Upper lobe of left lung (tissue), 6 donors: ENCODE measurements at places on chromosomes 5 and 9. TPM values are rescaled to one million over a fixed set of nuclear protein-coding genes. Genes with fewer than 3 reads are reported as not detected.

Gene RAB3C
- total RNA-seq, result 0.76 TPM

Gene SPARC
- 234 TPM for total RNA-seq

Gene GHR
- 4.2 TPM for total RNA-seq

Gene TAF11L5
- not detected for total RNA-seq

Gene FBN2
- under 0.01 TPM for total RNA-seq

Gene SLC34A1
- not detected for total RNA-seq

Gene HMMR
- 2.2 TPM for total RNA-seq

Gene PCDHB4
- total RNA-seq, result 2.7 TPM

Gene ANKRD31
- not detected for total RNA-seq

Gene DCP2
- total RNA-seq, result 111 TPM

Gene SH3PXD2B
- 44.9 TPM for total RNA-seq

Gene PCDHA4
- total RNA-seq, result 1.4 TPM

Gene LCN2
- 41.5 TPM for total RNA-seq

- H3K27me3 ChIP-seq, result no peaks in the 10 kb centered on the region
- no peak overlapping the region for H3K27ac ChIP-seq
- no peaks in the 10 kb centered on the region for H3K36me3 ChIP-seq
- no peak overlapping the region for H3K4me3 ChIP-seq
- no peak for DNase-seq
These were observed 58.9 kb downstream of the NEURL1B start for GRCh38 chr5:172699999-172700364.

DNA sequence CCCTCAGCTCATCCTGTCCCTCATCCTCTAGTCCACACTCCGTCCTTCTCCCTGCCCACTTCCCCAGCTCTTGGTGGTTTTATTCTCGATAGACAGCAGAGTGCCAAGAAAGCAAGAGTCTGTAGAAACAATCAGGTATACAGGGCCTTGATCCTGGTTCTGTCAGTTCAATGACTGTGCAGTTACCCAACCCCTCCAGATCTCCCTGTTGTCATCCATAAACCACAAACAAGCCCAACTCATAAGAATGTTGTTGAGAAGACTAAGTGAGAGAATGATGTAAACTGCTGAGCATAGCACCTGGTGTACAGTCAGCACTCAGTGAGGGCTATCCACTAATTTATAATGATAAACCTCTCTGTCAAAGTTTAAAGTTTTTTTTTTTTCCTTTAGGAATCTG lies 31.3 kb downstream of the ISL1 start:
- no peaks in the 10 kb centered on the region for H3K4me1 ChIP-seq
- no peak for DNase-seq
- no peak overlapping the region for H3K27ac ChIP-seq
- H3K27me3 ChIP-seq, result no peaks in the 10 kb centered on the region
- no peak overlapping the region for H3K4me3 ChIP-seq
- H3K36me3 ChIP-seq, result no peaks in the 10 kb centered on the region

GRCh38 chr5:40437452-40437861 lies 242.3 kb upstream of the PTGER4 start:
- no peaks in the 10 kb centered on the region for H3K27me3 ChIP-seq
- DNase-seq, result no peak
- no peaks in the 10 kb centered on the region for H3K36me3 ChIP-seq
- H3K4me1 ChIP-seq, result no peaks in the 10 kb centered on the region
- no peak overlapping the region for H3K4me3 ChIP-seq

GRCh38 chr5:79189439-79190234 lies 46.3 kb upstream of the JMY start:
- no peak overlapping the region for H3K27ac ChIP-seq
- no peak for DNase-seq
- no peaks in the 10 kb centered on the region for H3K27me3 ChIP-seq
- H3K36me3 ChIP-seq, result no peaks in the 10 kb centered on the region
- no peak overlapping the region for H3K4me3 ChIP-seq

DNA sequence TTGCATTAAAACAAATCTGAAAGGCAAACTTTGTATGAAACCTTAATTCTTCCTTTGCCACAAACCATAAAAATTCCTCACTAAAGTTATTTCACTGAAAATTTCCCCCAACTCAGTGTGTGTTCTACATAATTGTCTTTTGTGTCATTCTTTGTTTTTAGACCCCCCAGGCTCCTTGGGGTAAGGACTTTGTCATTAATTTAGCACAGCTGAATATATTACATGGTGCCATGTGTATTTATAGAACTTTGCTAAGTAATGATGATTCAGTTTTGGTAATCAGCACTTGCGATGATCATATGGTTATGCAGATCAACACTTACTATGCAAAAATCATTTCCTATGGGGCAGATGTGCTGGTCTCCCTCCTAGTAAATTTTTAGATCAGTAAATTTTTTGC lies 712.1 kb upstream of the MEF2C start:
- H3K27ac ChIP-seq, result no peak overlapping the region
- H3K4me3 ChIP-seq, result no peak overlapping the region
- no peaks in the 10 kb centered on the region for H3K27me3 ChIP-seq
- no peak for DNase-seq
- no peaks in the 10 kb centered on the region for H3K4me1 ChIP-seq

DNA sequence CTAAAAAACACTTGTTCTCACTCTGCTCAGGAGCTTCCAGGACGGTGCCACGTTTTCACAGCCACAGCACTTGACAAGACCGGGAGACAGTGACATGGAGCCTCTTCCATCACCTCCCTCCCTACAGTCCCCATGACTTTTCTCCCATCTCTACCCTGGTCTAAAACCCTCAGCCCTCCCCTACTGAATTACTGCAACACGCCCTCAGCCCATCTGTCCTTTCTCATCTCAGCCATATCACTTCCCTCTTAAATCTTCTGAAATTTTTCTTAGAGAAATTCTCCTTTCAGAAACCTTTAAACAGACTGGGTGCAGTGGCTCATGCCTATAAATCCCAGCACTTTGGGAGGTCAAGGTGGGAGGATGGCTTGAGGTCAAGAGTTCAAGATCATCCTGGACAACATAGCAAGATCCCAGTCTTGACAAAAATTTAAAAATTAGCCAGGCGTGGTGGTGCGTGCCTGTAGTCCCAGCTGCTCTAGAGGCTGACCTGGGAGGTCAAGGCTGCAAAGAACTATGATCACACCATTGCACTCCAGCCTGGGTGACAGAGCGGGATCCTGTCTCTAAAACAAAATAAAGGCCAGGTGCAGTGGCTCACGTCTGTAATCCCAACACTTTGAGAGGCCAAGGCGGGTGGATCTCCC lies 125.8 kb downstream of the MYO10 start:
- no peak overlapping the region for H3K4me3 ChIP-seq
- H3K27me3 ChIP-seq, result no peaks in the 10 kb centered on the region
- peaks cover 31% of the 10 kb centered on the region for H3K4me1 ChIP-seq
- DNase-seq, result no peak
- H3K36me3 ChIP-seq, result no peaks in the 10 kb centered on the region

GRCh38 chr5:58016877-58017276 lies 443.0 kb downstream of the PLK2 start:
- no peak overlapping the region for H3K27ac ChIP-seq
- peaks cover 12% of the 10 kb centered on the region for H3K4me1 ChIP-seq
- H3K36me3 ChIP-seq, result no peaks in the 10 kb centered on the region
- no peaks in the 10 kb centered on the region for H3K27me3 ChIP-seq

- DNase-seq, result no peak
- no peak overlapping the region for H3K27ac ChIP-seq
- H3K4me3 ChIP-seq, result no peak overlapping the region
- H3K36me3 ChIP-seq, result no peaks in the 10 kb centered on the region
- no peaks in the 10 kb centered on the region for H3K4me1 ChIP-seq
These were observed 7.3 kb upstream of the SMIM3 start for GRCh38 chr5:150771034-150771795.

DNA sequence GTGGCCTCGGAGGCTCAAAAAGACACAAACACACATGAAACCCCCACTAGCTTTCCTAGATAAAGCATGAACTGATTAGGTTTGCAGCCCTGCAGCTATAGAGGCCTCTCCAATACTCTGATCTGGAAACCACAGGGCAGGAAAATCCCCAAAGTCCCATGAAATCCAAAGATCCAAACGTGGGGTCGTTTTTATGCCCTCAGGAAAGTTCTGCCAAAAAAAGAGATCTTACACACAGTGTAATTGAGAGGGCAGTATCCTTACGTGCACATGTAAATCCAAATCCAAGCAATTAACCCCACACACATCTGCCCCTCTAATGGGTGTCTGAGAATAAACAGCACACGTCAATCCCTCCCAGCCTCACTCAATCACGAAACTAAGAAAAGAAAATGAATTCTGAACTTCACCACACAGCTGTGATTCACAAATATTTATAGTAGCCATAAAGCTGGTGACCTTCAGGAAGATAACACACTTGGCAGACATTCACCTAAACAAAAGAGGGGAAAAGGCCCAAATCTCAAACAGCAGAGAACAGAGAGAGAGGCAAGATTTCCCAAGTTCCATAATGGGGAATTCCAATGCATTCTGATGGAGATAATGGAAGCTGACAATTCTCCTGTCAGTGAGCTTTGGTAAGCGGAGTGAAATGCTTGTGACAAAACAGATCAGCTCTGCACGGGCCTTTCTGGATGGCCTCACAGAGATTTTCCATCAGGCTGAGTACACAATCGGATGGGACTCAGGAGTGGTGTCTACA lies 114.2 kb downstream of the SEMA5A start:
- no peaks in the 10 kb centered on the region for H3K36me3 ChIP-seq
- no peak for DNase-seq
- H3K4me1 ChIP-seq, result no peaks in the 10 kb centered on the region
- H3K4me3 ChIP-seq, result no peak overlapping the region
- H3K27ac ChIP-seq, result no peak overlapping the region

DNA sequence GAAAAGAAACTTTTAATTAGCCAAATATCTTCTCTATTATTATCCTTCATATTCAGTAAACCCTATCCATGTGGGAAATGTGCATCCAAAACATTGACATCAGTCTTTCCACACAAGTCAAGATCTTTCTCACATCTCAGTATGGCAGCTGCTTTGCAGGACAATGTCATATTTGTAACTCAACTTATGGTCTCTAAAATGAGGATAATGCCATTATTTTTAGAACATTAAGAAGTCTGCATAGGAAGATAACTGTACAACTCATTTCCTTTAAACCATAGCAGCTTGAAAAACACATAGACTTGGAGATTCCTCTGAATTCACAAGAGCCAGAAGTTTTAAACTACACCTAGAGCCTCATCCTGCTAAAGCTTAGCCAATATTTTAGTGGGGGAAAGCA lies 43.7 kb downstream of the MCTP1 start:
- no peak overlapping the region for H3K27ac ChIP-seq
- H3K4me3 ChIP-seq, result no peak overlapping the region
- no peak for DNase-seq

DNA sequence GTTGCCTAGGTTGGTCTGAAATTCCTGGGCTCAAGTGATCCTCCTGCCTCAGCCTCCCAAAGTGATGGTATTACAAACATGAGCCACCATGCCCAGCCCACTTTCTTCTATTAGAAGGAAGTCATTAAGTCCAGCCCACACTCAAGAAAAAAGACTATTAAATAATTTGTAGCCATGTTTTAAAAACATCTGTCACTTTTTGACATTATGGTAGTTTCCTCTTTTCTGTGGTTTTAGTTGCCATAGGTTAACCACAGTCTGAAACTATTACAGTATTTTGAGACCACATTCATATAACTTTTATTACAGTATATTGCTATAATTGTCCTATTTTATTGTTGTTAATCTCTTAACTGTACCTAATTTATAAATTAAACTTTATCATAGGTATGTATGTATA lies 31.9 kb upstream of the C5orf24 start:
- DNase-seq, result no peak
- H3K4me3 ChIP-seq, result no peak overlapping the region
- peaks cover 38% of the 10 kb centered on the region for H3K36me3 ChIP-seq

GRCh38 chr9:133355881-133356357 lies 368 bp downstream of the SURF1 start:
- no peak for DNase-seq
- peaks cover 17% of the 10 kb centered on the region for H3K36me3 ChIP-seq
- no peaks in the 10 kb centered on the region for H3K27me3 ChIP-seq
- peaks cover 43% of the 10 kb centered on the region for H3K4me1 ChIP-seq

- no peak overlapping the region for H3K4me3 ChIP-seq
- no peak overlapping the region for H3K27ac ChIP-seq
- no peaks in the 10 kb centered on the region for H3K27me3 ChIP-seq
- H3K36me3 ChIP-seq, result no peaks in the 10 kb centered on the region
- H3K4me1 ChIP-seq, result no peaks in the 10 kb centered on the region
These were observed 428.7 kb downstream of the BNC2 start for GRCh38 chr9:16441791-16442190.

GRCh38 chr9:99231711-99232110 lies 9.6 kb downstream of the SEC61B start:
- no peaks in the 10 kb centered on the region for H3K4me1 ChIP-seq
- no peak overlapping the region for H3K4me3 ChIP-seq
- no peaks in the 10 kb centered on the region for H3K27me3 ChIP-seq
- H3K27ac ChIP-seq, result no peak overlapping the region
- peaks cover 29% of the 10 kb centered on the region for H3K36me3 ChIP-seq
- no peak for DNase-seq

- no peaks in the 10 kb centered on the region for H3K36me3 ChIP-seq
- H3K4me1 ChIP-seq, result no peaks in the 10 kb centered on the region
- H3K27ac ChIP-seq, result no peak overlapping the region
- no peak overlapping the region for H3K4me3 ChIP-seq
These were observed 830.9 kb downstream of the MAT2B start for GRCh38 chr5:164336276-164336675.

DNA sequence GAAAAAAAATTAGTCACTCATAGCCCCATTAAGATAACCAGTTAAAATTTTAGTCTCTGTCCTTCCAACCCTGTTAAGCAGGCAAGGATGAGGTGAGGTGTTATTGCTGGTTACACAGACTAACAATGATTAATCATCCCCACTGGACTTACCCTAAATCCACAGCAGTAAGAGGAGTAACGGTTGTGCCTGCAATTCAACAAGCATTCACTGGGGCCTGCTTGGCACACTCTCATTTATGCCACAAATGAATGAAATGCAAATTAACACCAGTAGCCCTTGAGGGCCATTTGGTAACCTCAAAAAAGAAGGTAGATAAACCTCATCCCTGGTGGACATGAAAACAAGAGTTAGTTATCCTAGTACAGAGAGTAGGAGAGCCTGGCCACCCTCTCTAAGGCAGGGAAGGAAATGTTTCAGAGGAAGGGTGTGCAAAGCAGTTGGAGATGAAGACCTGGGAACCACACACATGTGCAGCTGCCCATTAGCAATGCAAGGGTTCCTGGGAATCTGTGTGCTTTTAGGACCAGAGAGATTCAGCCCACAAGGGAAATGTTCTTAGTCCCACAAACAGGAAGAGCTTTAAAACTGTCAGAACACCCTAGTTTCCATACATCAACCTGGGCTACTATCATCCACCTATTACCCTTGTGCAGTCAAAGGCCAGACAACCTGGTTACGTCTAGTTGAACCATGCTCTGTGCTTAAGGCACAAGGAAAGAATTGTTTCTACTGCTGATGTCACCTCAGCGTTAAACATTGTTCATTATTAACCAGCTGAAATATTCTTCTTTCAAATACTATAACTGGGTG lies 7.7 kb downstream of the LHFPL2 start:
- no peak overlapping the region for H3K4me3 ChIP-seq
- no peak overlapping the region for H3K27ac ChIP-seq
- H3K27me3 ChIP-seq, result no peaks in the 10 kb centered on the region
- DNase-seq, result no peak
- peaks cover 8% of the 10 kb centered on the region for H3K4me1 ChIP-seq

GRCh38 chr5:120509053-120509452 lies 45.0 kb downstream of the PRR16 start:
- DNase-seq, result no peak
- no peaks in the 10 kb centered on the region for H3K27me3 ChIP-seq
- no peaks in the 10 kb centered on the region for H3K4me1 ChIP-seq

GRCh38 chr9:96150324-96151227 lies 151.4 kb downstream of the HSD17B3 start:
- H3K36me3 ChIP-seq, result no peaks in the 10 kb centered on the region
- DNase-seq, result no peak
- H3K27me3 ChIP-seq, result no peaks in the 10 kb centered on the region
